NCI-H1092 treated with DMSO at 0.1 percent for 48 hours (cell line): ENCODE measurements at places on chromosomes 16 and 17.

DNA sequence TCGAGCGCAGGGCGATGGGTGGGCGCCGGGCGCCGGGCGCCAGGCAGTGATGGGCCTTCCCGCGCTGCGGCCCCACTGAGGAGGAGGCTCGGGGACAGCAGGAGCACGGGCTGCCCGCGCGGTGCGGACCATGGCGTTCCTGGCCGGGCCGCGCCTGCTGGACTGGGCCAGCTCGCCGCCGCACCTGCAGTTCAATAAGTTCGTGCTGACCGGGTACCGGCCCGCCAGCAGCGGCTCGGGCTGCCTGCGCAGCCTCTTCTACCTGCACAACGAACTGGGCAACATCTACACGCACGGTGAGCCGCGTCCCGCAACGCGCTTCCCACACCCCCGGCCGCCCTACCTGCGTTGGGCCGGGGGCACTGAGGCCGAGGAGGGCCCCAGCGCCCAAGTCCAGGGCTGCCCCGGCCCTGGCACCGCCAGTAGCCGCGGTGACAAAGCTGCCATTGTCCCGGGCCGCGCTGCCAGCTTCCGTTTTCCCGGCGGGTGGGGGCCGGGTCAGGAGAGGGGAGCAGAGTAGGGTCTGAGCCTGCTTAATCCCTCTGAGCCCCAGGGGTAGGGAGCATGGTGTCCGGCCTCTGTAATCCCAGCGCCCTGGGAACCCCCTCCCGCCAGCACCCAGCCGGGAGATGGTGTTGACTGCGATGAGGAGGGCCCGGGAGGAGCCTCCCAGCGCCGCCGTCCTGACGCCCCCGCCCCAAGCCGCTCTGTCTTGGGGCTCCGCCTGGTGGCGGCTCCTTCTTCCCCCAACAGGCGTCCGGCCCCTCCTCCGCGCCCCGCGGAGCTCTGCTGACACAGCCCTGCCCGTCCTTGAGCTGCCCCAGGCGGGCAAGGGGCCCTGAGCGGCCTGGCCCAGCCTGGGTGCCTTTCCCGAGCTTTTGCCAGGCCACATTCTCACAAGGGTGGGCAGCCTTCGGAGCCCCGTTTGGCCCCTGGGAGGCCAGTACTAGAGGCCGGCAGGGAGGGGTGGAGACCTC is 685 bp downstream of the PAQR4 start:
- DNase-seq: peak; percentile 16

- DNase-seq: peak; percentile 40
These were observed 1.0 kb downstream of the MYO15B start for GRCh38 chr17:75588596-75589011.

DNA sequence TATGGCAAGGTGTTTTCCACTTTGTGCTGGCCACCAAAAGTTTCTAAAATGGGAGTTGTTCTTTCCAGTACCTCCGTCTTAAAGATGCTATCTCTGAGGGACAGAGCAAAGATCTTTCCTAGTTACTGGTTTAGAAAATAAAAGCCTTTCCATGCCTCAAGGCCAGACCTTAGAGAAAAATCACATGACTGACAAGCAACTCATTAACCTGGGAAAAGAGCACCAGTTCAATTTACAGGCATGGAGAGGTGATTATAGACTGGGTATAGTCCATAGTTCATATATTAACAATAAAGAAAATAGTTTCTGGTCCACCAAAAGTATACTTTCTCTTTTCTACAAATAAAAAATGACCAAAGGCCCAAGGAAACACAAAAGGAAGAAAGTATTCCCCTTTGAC is 230.7 kb downstream of the TOX3 start:
- no peak for DNase-seq

DNA sequence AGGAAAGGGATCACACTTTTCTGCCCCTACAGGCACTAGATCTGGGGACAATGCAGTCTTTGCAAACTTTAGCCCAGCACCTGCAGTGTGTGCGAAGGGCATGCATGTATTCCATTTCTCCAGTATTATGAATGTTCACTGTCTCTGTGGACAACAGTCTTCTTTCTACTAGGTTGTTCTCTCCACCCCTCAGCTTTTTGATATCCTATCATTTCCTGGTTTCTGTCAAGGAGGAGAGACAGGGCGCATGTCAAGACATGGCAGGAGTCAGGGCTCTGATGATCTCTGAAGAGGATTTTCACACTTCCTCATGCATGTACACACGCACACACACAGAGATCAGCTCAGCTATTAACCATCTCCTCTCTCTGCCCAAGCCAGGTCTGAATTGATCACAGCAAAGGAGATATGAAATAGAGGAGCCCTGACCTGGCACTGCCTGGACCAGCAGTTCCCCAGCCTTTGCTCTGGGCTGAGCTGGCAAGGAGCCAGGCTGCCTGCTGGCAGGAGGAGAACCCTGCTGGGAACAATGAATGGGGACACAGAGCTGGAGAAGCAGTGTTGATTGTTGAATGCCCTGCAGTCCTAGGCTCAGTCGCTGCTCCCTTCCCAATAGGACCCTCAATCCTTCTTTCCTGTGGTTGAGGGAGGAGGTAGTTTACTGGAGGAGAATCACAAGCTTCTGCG is 2.6 kb downstream of the GPR179 start:
- peak; percentile 89 for DNase-seq

- no peak for DNase-seq
These were observed 146.2 kb downstream of the PARN start for GRCh38 chr16:14483819-14484385.

- DNase-seq: no peak
These were observed 4.9 kb upstream of the MRPL28 start for GRCh38 chr16:375212-375611.
